LNCaP clone FGC (cell line): ENCODE measurements at places on chromosomes 11 and 22.

DNA sequence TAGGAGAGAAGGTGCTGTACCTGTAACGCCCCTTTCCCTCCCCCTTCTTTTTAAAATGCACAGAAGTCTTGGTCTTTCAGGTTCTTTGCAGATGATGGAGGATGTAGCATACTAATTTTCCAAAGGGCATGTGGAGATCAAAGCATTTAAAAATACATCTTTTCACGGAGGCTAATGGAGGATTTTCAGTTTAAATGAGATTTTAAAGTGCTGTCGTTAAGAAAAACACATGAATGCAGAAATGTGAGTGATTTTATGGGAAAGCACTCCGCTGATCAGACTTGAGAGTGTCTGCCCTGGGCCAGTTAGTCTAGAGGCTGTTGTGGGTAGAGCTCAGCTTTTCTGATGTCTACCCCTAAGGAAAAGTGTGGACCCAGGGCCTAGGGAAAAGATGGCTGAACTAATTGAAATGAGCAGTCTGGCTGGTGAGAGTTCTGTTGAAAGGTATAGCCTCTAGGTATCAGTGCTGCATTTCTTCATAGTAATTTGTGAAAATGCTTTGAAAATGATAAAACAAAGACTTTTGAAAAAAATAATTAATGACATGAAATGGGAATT lies 2.5 kb downstream of the AMOTL1 start:
- no peak for DNase-seq

GRCh38 chr22:38032681-38033521 lies 24.3 kb upstream of the PICK1 start:
- DNase-seq: no peak

DNA sequence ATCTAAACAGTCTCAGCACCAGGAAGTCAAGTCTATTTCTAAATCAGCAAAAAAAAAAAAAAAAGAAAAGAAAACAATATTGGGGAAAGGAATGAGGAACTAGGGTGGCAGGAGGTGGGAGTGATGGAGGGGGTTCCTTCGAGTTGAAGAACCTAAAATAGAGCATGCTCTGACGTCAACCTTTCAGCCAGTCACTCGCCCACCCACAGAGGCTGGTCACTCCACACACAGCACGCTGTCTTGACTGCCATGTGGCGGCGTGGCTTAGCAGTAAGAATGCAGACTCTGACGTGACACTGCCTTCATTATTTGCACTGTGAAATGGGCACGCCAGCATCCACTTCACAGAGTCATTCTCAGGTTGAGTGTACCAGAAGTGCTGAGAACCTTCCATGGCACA lies 48.3 kb downstream of the LARGE1 start:
- DNase-seq: no peak

DNA sequence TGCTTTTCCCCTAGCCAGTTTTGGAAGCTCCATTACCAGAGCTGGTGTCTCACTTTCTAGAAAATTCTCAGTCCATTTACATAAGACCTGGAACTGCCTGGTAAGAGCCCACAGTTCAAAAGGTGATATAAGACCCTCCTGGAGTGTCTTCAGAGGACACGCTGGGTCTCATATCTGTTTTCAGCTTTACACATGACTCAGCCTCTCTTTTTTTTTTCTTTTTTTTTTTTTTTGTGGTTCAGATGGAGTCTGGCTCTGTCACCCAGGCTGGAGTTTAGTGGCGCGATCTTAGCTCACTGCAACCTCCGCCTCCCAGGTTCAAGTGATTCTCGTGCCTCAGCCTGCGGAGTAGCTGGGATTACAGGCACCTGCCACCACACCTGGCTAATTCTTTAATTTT lies 30.7 kb downstream of the WEE1 start:
- no peak for DNase-seq

GRCh38 chr11:113906038-113906437 lies 1.4 kb downstream of the HTR3B start:
- peak; percentile 98 for DNase-seq
